HEK293T (cell line): ENCODE measurements at places on chromosomes 2 and 18.

- DNase-seq: no peak
Observed at GRCh38 chr18:22826726-22827125, 106.4 kb upstream of the RBBP8 start.

GRCh38 chr2:180969124-180969523 lies 11.3 kb upstream of the UBE2E3 start:
- DNase-seq: no peak

GRCh38 chr2:38181806-38182491 lies 106.0 kb upstream of the CYP1B1 start:
- DNase-seq: no peak

DNA sequence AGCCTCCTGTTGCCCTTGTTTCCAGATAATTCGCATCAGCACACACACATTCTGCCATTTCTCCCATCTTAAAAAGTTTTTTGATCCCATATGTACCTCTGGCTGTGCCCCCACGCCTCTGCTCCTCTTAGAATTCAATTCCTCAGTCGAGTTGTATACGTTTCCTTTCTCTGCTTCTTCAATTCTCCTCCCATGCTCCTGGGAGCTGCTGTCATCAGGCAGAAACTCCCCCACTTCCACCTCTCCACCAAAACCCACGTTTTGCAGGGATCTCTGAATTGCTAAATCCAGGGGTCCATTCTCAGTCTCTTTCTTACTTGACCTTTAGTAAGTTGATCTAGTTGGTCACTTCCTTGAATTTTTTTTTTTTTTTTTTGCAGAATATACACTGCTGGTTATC lies 98.8 kb downstream of the VWA3B start:
- no peak for DNase-seq

GRCh38 chr2:128774320-128775216 lies 455.9 kb upstream of the HS6ST1 start:
- DNase-seq: no peak

GRCh38 chr2:183490914-183491313 lies 366.7 kb downstream of the NUP35 start:
- DNase-seq: no peak

- DNase-seq: no peak
Observed at GRCh38 chr2:148935791-148936190, 60.8 kb downstream of the KIF5C start.

GRCh38 chr2:66772618-66773017 lies 337.7 kb downstream of the MEIS1 start:
- no peak for DNase-seq

DNA sequence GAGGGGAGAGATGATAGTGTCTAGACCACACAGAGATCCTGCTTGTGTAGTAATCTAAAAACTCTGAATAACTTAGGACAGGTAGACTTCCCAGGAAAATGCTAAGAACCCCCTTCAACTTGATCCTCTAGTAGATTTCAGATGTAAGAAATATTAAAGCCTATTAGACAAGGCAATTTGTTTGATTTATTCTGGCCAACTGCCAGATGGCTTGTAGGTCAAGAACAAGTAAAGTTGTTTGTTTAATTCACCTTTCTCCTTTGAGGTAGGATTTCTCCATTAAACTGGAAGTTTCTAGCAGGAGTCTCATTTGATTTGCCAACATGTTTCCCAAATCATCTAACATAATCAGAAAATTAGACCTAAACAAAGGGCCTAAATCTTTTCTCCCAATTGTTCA lies 48.6 kb downstream of the SH3RF3 start:
- no peak for DNase-seq

DNA sequence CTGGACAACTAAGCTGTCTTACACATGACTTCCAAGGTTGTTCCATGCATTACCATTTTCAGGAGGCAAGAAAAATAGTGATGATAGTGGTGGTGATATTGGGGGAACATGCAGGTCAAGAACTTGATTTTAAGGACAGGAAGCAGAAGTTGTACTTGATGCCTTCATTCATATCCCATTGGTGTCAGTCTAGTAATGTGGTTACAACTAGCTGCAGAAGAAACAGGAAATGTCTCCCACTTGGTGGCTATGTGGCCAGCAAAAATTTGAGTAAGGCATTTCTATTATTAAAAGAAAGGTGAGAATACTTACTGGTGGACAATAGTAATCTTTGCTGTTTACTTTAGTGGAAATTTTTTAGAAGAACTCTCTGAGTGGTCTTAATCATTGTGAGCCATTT lies 103.4 kb downstream of the ALMS1 start:
- DNase-seq: no peak

DNA sequence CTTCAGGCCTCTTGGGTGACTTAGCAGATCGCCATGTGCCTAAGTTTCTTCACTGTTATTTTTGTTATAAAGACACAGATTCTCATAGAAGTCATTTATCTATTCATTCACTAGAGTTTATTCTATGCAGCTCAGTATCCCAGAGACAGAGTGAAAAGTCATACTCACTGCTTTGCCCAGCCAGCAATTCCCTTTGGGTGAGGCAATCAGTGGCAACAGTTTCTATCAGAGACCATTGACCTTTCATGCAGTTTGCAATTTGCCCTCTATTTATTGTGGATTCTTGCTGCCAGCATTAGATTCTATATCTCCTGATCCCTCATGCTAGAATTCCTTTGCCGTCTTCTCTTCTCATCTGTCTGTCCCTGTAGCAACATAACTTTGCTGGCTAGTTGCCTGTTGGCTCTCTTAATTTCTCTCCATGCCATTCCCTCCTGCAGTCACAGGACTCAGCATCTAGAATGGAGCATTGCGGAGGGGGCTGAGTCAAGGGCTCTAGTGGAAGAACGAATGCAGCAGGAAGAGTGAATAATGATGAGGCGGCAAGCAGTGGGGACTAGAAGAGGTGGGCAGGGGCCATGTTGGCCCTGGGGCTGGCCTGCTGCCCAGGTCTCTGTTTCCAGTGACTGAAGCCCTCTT lies 12.2 kb downstream of the SLC9A4 start:
- no peak for DNase-seq

- DNase-seq: no peak
Observed at GRCh38 chr18:60870261-60871153, 462.7 kb upstream of the CDH20 start.

DNA sequence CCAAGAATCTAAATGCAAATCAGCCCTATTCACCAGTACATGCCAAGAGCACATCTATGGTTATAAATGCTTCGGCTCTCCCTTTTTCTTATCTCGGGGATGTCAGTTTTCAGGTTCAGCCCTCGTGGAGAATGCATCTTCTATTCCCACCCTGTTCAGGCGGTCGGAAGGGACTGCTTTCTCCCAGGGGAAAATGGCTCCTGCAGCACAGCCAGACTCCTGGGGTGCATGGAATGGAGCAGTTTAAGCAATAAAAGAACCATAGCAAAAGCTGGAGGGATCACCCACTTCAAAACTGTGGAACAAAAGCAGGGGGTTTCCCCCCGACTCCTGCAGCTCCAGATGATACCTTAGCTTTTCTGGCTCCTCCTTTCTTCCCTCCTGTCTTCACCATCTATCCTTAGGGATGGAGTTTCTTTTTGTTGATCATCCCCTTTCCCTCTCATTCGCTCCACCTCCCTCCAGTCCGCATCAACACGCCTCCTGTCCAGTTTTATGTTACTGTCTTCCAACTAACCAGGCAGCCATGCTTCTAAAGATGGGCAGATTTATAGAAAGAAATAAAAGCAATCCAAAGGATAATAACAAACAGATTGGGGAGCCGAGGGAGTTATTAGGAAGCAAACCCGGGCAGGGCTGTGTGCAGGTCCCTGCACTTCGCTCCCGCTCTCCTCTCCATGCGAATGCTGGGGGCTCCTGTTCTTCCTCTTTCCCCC lies 356.2 kb upstream of the SMIM21 start:
- DNase-seq: no peak

- no peak for DNase-seq
Observed at GRCh38 chr2:72134997-72135800, 12.5 kb downstream of the CYP26B1 start.

GRCh38 chr2:128615571-128615970 lies 296.9 kb upstream of the HS6ST1 start:
- no peak for DNase-seq

GRCh38 chr18:23958036-23958435 lies 56.5 kb upstream of the TTC39C start:
- no peak for DNase-seq

DNA sequence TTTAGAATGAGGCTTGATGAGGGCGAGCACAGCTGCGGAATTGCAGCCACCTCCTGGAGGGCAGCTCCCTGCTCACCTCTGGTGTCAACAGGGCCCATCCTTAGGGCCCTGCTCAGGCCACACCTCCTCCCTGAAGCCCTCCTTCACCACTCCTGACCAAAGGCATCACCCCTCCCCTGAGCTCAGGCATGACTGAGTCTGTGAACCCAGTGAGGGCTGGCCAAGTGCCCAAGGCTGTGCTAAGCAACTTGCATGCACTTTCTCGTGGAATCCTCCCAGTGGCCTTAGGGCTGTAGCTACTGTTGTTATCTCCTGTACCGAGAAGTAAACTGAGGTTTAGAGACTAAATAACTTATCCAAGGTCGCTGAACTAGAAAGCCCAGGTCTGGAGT lies 101.7 kb downstream of the KLHL29 start:
- no peak for DNase-seq

DNA sequence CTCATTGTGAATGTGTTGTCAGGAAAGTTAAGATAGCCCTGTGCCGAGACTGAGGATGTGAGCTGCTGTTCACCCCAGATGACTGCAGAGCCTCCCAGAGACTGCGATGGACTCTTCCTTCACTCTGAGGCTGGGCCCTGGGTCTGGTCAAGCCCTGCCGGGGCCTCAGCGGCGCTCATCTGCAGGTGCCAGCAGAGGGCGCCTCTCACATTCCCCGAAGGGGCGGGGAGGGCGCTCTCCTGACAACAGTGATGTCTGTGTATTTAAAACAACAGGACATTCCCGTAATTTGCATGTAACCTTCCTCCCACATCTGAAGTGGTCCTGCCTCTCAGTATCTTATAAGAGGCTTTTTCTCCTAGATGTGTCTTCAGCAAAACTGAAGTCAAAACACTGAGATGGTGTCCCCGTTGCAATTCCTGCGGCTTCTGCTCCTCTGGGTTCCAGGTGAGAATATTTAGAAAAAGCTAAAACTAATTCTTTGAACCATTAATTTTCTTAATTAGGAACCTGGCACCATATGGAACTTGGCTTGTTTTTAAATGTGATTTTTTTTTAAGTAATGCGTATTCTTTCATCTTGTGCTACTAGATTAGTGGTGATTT lies 1377.9 kb downstream of the RPIA start:
- DNase-seq: peak; percentile 54

DNA sequence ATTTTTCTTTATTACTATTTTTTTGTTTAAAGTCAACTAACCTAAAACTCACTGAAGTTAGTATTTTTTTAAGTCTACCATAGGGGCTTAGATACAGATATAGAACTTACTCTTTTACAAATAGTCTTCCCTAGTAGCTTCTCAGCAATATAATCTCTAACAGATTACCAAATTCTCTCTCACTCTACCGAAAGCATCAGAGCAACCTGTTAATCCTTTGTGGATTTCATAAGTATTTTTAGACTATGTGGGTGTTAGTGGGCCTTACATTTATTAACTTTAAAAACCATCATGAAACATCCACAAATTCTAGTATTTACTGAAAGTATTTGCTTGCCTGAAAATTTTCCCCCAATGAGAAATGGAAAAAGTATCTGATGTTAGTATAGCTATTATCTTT lies 84.6 kb upstream of the TFPI start:
- DNase-seq: no peak

GRCh38 chr2:101517758-101518271 lies 42.9 kb upstream of the RFX8 start:
- no peak for DNase-seq

GRCh38 chr2:6975988-6976387 lies 58.8 kb downstream of the RNF144A start:
- DNase-seq: no peak

GRCh38 chr2:64127119-64127518 lies 17.1 kb downstream of the PELI1 start:
- no peak for DNase-seq

GRCh38 chr2:236156860-236157194 lies 11.4 kb downstream of the GBX2 start:
- DNase-seq: no peak
